ENCODE measurements at places on chromosomes 3 and 15.

DNA sequence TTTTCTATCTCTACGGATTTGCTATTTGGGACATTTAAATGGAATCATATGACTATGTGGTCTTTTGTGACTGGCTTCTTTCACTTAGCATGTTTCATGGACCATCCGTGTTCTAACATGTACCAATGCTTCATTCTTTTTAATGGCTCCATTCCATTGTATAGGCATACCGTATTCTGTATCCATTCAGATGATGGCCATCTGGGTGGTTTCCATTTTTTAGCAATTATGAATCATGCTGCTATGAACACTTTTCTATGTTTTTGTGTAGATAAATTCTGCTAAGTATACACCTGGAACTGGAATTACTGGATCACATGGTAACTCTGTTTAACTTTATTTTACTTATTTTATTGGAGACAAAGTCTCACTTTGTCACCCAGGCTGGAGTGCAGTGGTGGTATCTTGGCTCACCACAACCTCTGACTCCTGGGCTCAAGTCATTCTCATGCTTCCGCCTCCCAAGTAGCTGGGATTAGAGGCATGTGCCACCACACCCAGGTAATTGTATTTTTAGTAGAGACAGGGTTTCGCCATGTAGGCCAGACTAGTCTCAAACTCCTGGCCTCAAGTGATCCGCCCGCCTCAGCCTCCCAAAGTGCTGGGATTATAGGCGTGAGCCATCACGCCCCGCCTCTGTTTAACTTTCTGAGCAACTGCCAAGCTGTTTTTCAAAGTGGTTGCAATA lies 13.4 kb downstream of the UBP1 start:
- DNase-seq, result no peak

DNA sequence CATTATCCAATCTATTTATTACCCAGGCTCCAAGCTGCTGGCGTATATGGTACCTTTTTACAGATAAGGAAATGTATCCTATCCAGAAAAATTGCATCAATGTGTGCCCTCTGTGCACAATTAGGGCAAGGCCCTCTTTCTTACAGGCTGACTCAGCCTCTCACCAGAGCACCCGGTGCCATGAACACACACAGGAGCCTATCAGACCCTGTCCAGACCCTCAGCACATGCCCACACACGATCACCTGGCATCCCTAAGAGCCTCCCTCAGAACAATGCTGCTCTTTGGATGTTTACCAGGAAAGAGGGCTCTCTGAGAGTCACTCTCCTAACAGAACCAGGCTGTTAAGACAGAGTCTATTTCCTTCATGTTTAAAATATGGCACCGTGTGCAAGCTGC lies 460.0 kb upstream of the TBL1XR1 start:
- no peak for DNase-seq

- no peak for DNase-seq
Observed at GRCh38 chr3:72190050-72190449, 405.1 kb upstream of the PROK2 start.

- no peak for DNase-seq
Observed at GRCh38 chr15:96792216-96792615, 461.7 kb downstream of the NR2F2 start.

DNA sequence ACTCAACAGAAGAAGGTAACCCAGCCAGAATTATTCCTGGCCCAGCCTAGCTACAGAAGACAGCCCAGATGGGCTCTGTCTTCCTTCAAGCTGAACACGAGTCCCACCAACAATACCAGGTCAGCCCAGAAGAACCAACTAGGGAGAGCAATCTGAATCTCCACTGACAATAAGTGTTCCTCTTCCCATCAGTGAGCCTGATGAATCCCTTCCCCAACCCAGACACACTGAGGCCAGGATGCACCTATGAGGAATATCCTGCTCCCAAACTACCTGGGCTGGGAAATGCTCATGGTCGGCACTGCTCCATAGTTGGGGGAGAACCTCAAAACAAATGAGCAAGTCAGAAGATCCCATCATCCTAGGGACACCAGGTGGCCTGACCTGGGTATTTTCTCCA lies 351.1 kb downstream of the OCA2 start:
- DNase-seq, result no peak

GRCh38 chr3:190131329-190131728 lies 10.6 kb upstream of the P3H2 start:
- no peak for DNase-seq

DNA sequence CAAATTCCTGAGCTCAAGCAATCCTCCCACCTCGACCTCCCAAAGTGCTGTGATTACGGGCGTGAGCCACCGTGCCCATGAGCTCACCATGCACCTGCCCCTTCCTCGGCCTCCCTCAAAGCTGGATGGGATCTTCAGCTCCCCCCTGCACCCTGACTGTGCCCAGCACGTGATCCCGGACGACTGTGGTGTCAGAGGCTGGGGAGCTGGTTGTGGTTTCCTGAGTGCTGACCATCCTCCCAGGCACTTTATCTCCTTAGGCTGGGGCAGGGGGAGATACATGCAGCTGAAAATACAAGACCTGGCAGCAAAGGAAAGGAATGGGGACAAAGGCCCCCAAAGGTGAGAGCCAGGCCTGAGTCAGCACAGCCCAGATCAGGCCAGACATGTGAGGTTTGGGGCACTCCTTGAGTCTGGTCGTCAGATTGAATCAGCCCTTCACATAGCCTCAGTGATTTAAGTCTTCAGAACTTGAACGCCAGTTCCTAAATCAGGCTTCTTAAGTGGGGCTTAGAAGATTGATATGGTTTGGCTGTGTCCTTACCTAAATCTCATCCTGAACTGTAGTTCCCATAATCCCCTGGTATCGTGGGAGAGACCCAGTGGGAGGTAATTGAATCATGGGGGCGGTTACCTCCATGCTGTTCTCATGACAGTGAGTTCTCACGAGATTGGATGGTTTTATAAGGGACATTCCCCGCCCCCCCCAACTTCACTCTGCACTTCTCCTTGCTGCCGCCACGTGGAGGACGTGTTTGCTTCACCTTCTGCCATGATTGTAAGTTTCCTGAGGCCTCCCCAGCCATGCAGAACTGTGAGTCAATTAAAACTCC lies 35.8 kb downstream of the PRKCD start:
- DNase-seq, result peak; percentile 32
